ENCODE measurements at places on chromosomes 7 and 10.

GRCh38 chr10:110017907-110018306 lies 10.1 kb downstream of the ADD3 start:
- no peak for DNase-seq

- DNase-seq, result no peak
Measured at GRCh38 chr7:87479951-87480350, 4.5 kb upstream of the ABCB4 start.

GRCh38 chr10:10915215-10915614 lies 102.5 kb upstream of the CELF2 start:
- no peak for DNase-seq

GRCh38 chr10:94496010-94496409 lies 49.6 kb upstream of the HELLS start:
- DNase-seq, result no peak

- no peak for DNase-seq
Measured at GRCh38 chr7:125555916-125556315, 626.3 kb upstream of the POT1 start.

GRCh38 chr7:18338910-18339523 lies 156.5 kb upstream of the HDAC9 start:
- no peak for DNase-seq

DNA sequence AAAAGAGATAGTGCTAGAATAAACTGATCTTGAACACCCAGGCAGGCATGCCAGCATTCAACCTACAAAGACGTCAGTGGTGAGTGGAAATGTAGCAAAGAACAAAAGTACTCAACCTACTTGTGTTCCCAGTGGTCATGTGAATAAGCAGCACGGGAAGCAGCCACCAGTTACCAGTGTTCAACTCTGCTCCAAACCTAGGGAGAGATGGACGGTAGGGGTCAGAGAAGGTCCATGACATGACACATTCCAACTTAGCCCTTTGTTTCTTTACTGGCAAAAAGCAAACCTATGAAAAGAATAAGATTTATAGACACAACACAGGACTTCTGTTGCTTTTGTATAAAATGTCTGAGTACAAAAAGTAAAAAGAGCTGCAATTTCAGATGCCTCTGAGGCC lies 511.4 kb downstream of the XPNPEP1 start:
- no peak for DNase-seq

DNA sequence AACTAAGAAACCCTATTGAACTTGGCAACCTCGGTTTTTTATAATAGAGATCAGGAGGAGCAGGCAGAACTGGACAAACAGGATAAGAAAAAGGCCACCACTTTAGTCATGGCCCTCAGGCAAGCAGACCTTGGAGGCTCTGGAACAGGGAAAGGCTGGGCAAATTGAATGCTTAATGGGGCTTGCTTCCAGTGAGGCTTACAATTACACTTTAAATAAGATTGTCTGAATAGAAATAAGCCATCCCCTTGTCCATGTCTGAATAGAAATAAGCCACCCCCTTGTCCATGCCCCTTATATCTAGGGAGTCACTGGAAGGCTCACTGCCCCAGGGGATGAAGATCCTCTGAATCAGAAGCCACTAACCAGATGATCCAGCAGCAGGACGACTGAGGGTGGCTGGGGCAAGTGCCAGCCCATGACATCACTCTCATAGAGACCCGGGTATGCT lies 40.6 kb downstream of the AKR1B15 start:
- no peak for DNase-seq

DNA sequence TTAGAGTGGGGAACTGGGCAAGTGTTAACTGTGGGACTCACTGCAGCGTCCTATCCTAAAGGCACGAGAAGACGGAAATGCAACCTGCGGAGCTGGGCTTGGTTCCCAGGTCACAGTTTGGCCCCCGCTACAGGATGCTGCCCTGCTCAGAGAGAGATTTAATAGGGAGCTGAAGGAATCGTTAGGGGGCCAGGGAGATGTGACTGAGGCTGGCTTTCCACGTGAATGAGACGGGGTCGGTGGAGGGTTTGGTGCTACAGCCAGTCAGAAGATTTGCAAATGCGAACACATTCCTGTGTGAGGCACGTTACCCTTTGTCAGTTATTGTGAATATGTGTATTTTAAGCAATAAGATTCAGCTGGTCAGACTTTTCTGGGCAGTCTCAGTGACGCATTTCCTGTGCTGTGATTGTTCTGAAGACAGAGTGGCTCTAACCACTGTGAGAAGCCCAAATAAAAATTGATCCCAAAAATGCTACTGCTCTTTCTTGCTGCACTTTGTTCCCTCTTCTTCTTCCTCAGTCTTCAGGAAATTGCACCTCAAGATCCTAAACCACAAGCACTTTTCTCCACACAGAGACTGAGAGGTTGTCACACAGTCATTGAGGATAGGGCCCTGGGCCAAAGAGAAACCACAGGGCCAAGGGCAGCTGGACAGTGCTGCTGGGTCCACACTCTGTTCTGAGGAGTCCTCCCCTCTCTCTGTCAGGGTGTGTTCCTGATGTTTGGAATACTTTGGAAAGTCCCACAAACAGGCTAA lies 21.2 kb downstream of the CYP17A1 start:
- DNase-seq, result no peak

DNA sequence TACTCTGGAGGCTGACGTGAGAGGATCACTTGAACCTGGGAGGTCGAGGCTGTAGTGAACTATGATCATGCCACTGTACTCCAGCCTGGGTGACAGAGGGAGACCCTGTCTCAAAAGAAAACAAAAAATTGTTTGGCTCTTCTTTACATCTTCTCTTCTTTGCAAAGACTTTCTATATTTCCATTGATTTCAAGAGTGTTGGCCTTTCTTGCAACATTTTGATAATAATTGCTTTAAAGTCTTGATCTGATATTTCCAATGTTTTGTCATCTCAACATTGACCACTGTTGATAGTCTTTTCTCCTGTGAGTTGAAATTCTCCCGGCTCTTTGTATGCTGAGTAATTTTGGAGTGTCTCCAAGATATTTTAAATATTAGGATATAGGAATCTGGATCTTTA lies 17.8 kb upstream of the CLDN4 start:
- no peak for DNase-seq

- peak; percentile 38 for DNase-seq
Measured at GRCh38 chr7:10412422-10413019, 561.2 kb upstream of the PHF14 start.

DNA sequence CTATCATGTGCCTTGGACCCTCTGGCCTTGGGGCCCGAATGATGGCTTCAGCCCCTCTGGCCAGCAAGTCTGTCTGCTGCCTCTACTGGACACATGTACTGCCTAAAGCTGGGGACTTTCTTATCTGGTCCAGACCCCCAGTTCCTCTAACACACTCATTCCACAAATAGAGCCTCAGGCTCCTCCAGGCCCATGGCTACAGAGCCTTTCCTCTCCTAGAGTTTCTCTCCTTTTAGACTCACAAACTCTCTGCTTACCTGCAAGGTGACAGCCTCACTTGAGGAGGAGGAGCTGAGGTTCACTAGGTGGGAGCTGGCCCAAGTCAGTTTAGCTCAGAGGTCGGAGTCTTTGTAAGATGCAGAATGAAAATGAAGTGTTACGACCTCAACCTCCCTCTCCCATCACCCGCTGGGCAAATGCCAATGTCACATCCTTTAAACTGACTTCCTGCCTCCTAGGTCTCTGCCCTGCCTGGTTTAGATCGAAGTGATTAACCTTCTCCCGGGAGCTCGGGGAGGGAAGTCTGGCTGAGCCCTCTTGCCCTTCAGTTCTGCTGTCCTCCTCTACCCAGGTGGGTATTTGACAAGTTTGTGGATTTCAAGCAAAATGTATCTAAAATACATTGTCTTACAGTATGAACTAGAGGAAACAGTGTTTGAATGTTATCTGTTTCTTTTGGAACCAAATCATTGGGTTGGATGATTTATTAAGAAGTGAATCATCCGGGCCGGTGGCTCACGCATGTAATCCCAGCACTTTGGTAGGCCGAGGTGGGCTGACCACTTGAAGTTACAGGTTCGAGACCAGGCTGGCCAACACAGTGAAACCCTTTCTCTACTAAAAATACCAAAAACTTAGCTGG lies 71.9 kb upstream of the TNS3 start:
- no peak for DNase-seq

GRCh38 chr7:124688991-124689390 lies 76.6 kb downstream of the GPR37 start:
- no peak for DNase-seq

- DNase-seq, result no peak
Measured at GRCh38 chr10:86207226-86207625, 159.4 kb downstream of the GRID1 start.

- no peak for DNase-seq
Measured at GRCh38 chr10:107790271-107790670, 625.8 kb upstream of the SORCS1 start.

DNA sequence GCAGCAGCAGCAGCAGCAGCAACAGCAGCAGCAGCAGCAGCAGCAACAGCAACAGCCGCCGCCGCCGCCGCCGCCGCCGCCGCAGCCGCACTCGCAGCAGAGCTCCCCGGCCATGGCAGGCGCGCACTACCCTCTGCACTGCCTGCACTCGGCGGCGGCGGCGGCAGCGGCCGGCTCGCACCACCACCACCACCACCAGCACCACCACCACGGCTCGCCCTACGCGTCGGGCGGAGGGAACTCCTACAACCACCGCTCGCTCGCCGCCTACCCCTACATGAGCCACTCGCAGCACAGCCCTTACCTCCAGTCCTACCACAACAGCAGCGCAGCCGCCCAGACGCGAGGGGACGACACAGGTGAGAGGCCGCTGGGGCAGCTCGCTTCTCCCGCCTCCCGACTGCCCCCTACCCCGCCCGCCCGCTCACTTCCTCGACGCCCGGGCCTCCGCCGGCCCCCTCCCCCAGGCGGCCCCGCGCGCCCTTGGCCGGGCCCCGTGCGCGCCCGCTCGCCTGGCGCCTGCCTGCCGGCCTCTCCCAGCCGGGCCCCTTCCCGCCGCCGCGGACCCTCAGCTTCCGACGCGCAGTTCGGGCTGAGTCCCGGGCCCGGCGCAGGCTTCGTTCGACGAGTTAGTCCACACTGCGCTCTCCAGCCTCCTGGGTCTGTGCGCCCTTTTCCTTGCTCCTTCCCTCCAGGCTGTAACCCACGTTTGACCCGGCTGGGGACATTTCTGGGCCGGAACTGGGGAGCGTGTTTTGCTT lies 882 bp downstream of the DLX6 start:
- peak; percentile 77 for DNase-seq

DNA sequence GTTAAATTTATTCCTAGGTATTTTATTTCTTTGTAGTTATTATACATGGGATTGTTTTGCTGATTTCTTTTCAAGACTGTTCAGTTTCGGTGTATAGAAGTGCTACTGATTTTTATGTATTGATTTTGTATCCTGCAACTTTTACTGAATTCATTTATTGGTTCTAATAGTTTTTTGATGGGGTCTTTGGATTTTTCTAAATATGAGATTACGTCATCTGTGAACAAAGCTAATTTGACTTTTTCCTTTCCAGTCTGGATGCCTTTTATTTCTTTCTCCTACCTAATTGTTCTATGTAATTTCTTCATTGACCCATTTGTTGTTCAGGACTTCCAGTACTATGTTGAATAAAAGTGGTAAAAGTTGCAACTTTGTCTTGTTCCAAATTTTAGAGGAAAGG lies 5.8 kb upstream of the AOAH start:
- no peak for DNase-seq

DNA sequence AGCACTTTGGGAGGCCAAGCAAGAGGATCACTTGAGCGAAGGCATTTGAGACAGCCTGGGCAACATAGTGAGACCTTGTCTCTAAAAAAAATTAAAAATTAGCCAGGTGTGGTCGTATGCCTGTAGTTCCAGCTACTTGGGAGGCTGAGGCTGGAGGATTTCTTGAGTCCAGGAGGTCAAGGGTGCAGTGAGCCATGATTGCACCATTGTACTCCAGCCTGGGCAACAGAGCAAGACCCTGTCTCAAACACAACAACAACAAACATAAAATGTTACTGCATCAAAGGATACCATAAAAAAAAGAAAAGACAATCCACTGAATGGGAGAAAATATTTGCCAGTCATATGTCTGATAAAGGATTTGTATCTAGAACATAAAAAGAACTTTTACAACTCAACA lies 60.5 kb downstream of the TACR2 start:
- no peak for DNase-seq

GRCh38 chr7:108589874-108590273 lies 20.2 kb downstream of the DNAJB9 start:
- DNase-seq, result peak; percentile 44

DNA sequence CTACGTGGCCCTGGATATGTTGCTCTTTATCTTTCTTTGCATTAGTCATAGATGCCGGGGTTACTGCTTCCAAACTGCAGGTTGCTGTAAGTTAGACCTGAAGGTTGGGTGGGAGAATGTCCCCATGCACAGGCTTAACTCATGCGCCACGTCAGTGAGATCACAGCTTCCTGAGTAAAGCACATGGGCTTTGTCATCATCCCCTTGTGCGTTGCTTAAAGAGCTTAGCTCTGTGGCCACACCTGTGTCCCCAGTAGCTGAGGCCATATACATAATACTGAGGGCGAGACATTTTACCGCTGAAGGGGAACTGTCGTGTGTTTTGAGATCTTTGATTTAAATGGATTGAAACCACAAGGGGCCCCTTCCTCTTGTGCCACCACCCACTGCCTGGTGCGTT lies 45.8 kb upstream of the BTBD16 start:
- DNase-seq, result no peak

- no peak for DNase-seq
Measured at GRCh38 chr10:126242397-126243260, 145.6 kb downstream of the ADAM12 start.

GRCh38 chr7:24201226-24201625 lies 82.8 kb upstream of the NPY start:
- DNase-seq, result no peak

DNA sequence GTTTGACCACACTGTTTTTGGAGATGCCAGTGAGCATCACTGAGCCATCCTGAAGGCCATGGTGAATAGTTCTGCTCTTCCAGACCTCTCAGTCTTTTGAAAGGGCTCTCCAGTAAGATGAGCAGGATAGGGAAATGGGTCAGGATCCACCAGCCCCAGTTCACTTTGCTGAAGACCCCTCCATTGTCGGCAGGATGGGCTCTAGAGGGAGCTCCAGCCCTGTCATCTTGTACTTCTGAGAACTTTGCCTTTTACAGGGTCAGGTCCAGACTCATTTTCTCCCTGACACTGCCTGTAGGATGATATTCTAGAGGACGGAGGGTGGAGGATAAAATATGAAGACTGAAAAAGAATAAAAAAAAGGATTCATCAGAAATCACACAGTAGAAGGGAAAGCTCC lies 13.1 kb downstream of the LHFPL3 start:
- DNase-seq, result peak; percentile 71

- DNase-seq, result no peak
Measured at GRCh38 chr7:130923365-130923764, 189.4 kb upstream of the KLF14 start.

DNA sequence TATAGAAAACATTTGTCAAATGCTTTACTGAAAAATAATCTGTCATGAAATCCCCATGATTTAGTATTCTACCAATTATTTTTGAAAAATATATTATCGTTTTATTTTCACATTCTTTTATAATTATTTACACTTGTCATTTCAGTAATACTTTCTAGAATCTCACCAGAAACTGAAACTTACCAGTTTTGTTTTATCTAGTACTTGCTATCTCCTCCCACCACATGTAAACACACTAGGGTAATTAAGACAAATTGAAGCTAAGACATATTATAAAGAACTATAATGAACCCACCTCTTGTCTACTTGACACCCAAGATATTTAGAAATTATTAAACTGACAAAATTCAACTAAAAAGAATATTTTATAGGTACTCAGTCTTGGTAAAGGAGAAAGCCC lies 51.5 kb upstream of the GRM3 start:
- no peak for DNase-seq

- no peak for DNase-seq
Measured at GRCh38 chr10:70847659-70848360, 32.1 kb downstream of the SGPL1 start.
